ENCODE measurements at places on chromosomes 5 and 9.

DNA sequence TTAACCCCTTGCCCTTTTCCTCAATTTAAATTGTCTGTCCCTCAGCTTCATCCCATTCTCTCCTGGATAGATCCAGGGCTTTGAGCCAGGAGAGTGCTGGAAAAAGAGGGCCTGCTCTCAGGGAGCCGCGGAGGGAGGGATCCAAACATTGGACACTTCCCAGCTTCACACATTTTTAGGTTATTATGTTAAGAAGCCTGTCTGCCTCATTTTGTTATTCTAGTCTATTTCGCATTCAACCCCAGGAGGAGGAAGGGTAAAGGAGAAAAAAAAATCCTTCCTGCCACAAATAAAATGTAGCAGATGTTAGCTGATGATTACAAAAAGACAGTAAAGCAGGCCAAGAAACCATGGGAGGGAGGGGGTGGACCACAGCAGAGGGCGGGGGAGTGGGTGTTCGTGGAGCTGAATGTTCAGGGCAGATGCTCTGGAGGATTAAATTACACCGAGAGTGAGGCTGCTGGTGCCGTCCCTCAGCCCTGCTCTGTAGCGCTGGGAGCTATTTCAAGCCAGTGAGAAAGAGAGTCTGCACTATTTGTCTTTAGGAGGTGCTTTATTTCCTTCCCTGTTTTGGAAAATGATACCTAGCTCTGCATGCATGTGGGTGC lies 60.6 kb upstream of the ZFR start:
- DNase-seq, result no peak

DNA sequence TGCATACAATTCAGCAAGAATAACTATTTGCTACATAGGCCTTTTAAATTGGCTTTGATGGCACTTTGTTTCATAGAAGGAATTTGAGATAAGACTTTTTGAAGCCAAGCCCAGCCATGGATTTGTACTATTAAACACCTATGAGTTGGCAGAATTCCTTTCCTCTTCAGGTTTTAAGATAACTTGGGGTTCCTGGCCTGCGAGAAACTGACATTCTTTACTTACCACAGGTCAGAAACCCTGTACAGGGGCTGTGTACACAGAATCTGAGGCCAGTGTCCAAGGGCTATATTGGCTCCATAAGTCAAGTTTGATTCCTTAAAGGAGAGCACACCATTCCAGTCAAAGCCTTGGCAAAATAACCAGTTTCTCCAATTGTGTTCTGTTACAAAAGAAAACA lies 10.8 kb upstream of the BTNL3 start:
- no peak for DNase-seq

GRCh38 chr5:96657068-96657467 lies 5.1 kb upstream of the CAST start:
- no peak for DNase-seq

DNA sequence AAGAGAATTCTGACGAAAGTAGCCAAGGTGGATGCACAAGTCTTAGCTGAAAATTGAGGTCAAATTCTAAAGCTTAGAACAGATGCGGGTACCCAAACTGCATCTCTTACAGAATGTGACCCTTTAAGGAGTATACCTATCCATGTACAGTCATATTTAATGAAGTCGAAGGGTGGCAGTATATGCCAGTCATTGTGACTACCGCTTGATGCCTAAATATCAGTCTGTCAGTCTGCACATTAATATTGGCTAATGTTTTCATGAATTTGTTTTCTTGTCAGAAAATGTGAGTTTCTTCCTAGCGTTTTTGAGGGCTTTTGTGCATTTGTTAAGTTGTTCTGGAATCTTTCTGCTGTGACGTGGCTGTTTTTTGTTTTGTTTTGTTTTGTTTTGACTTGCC lies 264.5 kb upstream of the ELAVL2 start:
- DNase-seq, result no peak

DNA sequence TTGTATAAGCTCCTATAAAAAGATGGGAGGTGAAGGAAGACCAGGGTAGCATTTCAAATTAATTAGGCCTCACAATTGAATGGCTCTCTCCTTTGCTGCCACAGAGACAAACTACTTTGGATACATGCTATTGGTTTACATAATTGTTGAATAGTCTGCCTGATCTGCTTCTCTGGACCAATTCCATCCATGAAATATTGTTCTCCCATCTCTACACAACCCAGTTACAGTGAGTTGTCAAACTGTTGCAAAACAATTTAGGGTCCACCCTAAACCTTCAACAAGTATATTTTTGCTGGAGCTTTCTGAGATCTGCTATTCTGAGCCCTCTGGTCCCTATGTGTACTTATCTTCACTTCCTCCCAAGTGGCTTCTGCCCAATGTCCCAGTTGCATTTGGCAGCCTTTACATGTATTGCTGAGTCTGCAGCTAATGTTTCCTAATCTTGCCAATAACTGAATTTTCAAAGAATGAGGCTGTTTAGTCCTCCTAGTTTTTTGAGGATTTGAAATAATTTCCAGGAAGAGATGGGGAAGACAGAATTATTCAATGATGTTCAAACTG lies 38.9 kb downstream of the AGTPBP1 start:
- DNase-seq, result no peak

- DNase-seq, result no peak
Observed at GRCh38 chr9:82923912-82924605, 138.9 kb downstream of the RASEF start.

DNA sequence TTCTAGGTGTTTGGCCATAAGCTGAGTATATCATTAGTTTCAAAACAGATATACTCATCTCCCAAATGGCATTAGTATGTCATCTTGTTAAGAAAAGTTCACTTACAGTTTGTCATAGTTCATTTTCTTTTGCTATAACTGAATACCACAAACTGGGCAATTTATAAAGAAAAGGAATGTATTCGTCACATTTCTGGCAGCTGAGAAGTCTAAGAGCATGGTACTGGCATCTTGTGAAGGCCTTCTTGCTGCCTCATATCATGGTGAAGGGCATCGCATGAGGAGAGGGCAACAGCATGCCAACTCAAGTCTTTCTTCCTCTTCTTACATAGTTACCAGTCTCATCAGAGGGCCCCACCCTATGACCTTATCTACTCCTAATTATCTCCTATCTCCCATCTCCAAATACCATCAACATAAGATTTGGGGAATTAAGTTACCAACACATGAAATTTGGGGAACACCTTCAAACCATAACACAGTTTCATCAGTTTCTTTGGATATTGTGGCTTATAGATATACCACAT lies 20.4 kb upstream of the ITGA1 start:
- DNase-seq, result no peak

GRCh38 chr5:92808474-92808873 lies 772.5 kb downstream of the NR2F1-AS1 start:
- DNase-seq, result no peak

- no peak for DNase-seq
Observed at GRCh38 chr5:169970911-169971765, 9.2 kb downstream of the INSYN2B start.

DNA sequence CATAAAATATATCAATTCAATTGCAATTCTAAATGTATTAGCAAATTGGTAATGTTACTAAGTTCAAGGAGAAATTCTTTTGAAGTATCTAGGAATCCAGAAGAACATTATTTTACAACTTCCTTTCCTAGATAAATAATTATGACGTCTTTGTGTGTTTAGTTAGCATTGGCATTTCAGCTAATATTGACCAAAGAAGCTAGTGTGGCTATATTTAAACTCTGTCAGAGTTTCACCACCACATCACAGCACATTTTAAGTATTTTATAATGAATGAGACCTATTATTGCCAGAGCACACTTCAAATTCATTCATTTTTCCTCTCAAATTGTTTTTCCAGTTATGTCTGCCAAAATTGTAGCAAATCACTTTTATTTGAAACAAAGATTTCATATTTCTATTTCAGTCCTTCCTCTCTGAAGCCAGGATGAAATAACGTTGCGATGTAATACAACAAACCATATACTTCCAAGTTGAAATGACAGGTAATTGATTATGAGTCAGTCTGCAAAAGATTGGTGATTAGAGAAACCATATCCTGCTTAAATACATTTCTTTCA lies 18.9 kb downstream of the PLK2 start:
- no peak for DNase-seq

DNA sequence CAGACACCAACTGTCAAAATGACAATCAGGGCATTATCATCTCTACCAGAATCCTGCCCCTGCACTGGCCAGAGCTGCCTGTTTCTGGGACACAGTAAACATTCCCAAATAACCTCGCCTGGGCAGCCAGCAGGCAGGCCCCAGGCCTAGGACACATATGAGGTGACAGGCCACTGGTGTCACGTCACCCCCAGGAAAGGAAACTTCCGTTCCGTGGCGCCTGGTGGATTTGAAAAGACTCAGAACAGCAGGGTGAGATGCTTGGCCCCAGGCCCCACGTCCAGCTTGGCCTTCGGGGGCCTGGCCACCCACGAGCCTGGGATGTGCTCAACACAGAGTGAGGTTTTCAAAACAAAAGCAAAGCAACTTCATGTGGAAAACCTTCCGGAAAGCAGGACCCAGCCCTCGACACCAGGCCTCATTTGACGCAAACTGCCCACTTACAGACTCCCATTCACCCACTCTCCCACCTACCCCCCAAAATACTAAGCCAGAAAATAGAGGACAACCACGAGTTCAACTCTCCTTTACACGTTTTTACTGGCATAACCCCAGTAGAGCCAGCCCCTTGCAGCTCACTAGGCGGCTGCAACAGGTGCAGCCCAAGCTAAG lies 1.2 kb downstream of the SEMA4D start:
- DNase-seq, result no peak

- no peak for DNase-seq
Observed at GRCh38 chr5:143402017-143402552, 1.4 kb downstream of the NR3C1 start.

GRCh38 chr5:145777445-145778063 lies 57.6 kb downstream of the PRELID2 start:
- DNase-seq, result no peak

- no peak for DNase-seq
Observed at GRCh38 chr5:77076961-77077828, 9.9 kb downstream of the ZBED3 start.

DNA sequence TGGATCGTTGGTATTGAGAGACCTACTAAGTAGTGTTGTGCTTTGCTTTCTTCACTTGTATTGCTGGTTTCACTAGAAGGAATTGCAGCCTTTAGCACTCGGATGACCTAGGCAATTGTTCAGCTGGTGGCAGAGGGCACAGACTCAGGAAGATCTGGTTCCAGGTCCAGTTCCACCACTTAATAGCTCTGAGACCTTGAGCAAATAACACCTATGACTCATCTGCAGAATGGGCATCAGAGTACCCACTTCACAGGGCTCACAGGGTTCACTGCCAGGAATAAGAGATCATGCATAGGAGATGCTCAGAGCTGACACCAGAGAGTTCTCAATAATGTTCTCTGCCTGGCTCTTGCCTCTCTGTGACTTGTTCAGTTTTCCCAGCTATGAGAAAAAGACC lies 133.6 kb downstream of the SIL1 start:
- DNase-seq, result no peak

- no peak for DNase-seq
Observed at GRCh38 chr5:15787681-15788080, 287.7 kb downstream of the FBXL7 start.

Measured in stimulated activated naive CD4-positive, alpha-beta T cell (primary cell).